Progenitor cell of endocrine pancreas (in vitro differentiated cells): ENCODE measurements at places on chromosomes 2 and 18. TPM values are rescaled to one million over a fixed set of nuclear protein-coding genes. Genes with fewer than 3 reads are reported as not detected.

EVX2 gene
- not detected in 2 replicates for total RNA-seq

GRCh38 chr2:70188460-70188859 lies 2.4 kb downstream of the C2orf42 start:
- no peak for DNase-seq

DNA sequence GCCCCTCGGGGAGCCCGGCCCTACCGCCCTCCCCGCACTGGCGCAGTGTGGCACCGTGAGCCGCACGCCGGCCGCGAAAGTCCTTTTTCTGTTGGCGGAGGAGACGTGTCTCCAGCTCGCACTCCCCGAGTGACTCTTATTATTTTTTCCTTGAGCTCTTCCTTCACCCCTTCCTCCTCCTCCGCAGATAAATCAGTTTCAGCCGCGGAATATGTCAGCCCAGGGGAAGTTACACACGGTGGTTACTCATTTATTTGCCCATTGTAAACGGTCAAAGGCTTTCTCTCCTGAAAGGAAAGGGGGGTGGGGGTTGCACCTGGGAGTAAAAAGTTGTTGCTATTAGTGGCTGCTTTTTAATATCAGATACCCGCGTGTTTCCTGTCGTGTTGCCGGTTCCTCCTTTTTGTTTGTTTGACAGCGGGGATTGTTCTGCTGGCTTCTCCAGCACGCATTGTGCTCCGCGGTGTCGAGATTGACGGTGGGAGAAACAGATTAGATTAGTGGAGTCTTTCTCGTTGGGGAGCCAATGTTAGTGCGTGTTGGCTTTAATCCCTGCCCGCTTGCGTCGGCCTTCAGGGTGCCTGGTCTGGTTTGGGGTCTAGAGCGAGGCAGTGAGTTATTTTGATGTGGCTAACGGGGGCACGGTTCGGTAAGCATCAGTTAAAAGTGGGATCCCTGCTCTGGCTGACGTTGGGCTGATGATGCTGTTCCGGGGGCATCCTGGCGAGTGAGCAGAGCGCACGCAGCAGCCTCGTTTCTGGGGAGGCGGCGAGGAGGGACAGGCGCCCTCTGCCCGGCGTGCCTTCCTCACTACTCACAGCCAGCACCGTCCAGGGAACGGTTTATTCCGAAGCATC lies 1.6 kb downstream of the CRIM1 start:
- no peak for DNase-seq

CDH2 gene
- total RNA-seq = 197 and 210 TPM in 2 replicates
